ENCODE measurements at places on chromosomes 11 and 22.

DNA sequence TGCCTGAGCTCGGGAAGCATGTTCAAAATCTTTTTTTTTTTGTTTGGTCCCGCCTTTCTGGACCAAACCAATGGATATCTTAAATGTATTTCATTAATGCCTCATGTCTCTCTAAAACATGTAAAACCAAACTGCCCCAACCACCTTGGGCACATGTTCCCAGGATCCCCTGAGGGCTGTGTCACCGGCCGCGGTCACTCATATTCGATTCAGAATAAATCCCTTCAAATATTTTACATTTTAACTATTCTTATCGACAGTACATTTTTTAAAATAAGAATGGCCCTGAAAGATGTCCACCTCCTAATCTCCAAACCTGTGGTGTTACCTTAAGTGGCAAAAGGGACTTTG is 2.1 kb downstream of the RNH1 start:
- DNase-seq: no peak

GRCh38 chr11:78292109-78292803 is 103.5 kb downstream of the USP35 start:
- no peak for DNase-seq

DNA sequence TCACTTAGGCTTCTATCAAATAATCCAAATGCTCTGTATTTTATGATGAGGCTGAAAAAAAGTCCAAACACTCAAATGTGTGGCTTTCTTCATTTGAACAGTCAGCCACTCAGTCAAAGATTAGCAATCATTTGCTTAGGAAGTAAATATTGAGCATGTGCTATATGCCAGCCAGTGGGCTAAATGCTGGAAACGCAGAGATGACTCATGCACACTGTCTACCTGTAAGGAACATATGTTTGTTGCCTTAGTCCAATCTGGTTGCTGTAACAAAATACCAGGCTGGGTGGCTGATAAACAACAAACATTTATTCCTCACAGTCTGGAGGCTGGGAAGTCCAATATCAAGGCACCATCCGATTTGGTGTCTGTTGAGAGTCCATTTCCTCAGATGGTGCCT is 617.3 kb downstream of the NTM start:
- no peak for DNase-seq

DNA sequence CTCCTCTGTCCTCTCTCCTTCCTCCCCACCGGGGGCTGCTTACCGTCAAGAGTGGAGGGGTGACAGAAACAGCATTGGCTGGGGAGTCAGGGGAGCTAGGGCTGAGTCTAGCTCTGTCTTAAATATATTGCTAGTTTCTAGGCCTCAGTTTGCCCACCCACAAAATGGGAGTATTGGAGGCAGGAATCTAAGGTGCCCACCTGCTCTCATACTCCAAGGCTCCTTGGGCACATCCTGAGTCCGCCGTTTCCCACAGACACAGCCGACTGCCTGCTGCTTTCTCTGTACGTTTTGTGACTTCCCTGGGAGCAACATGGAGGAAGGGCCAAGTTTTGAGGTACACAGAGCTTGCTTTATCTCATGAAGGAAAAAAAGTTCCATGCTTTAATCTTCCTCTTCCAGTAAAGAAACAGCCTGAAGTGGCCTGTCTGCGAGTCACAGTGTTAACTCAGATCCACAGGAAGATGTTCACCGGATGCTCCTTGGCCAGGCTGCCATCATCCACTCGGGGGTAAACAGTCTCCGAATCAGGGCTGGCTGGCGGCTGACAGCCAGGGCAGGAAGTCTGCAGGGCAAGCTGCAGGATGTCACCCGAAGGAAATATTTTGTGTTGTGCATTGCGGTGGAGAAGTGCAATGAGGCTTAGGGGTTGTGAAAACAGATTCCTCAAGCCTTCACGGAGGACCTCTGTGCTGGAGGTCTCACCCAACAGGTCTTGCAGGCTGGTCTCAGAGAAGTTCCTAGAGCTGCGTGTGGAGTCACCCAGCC is 11.0 kb upstream of the CERK start:
- no peak for DNase-seq

DNA sequence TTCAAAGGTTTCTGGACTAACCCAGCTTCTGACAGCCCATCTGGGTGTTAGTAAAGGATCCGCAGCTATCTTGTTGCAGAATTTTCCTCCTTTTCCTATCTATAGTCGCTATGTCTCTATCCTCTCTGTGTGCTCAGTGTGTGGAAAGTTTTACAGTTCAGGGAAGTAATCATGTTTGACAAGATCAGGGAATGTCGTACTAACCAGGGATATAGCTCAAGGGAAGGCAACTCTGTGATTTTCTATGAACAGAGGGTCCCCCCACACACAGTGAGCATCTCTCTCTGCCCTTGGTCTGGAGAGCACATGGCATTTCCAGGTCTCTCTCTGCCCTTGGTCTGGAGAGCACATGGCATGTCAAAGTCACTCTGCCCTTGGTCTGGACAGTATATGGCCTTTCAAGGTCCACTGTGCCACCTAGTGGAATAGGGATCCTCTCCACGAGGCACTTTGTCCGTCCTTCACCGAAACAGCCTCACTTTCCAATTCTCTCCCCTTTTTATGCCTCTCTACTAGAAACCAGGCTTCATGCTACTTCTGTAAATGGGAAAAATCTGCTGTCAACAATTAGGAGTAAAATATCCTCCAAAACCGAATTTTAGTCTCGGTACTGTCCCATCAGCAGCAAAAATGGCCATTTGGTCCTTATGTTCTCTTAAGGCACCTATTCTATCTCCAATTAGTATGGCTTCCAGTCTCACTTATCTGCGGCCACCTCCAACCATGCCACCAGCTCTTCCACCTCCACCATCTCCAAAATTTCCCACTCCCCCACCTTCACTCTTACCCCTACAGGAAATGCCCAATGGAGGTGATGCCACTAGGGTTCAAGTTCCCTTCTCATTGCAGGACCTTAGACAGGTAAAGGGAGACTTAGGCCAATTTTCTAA is 88.7 kb downstream of the IGLL5 start:
- no peak for DNase-seq

- DNase-seq: no peak
Observed at GRCh38 chr22:37390075-37390474, 37.2 kb downstream of the ELFN2 start.

GRCh38 chr11:128843198-128843785 is 23.8 kb downstream of the KCNJ1 start:
- no peak for DNase-seq

DNA sequence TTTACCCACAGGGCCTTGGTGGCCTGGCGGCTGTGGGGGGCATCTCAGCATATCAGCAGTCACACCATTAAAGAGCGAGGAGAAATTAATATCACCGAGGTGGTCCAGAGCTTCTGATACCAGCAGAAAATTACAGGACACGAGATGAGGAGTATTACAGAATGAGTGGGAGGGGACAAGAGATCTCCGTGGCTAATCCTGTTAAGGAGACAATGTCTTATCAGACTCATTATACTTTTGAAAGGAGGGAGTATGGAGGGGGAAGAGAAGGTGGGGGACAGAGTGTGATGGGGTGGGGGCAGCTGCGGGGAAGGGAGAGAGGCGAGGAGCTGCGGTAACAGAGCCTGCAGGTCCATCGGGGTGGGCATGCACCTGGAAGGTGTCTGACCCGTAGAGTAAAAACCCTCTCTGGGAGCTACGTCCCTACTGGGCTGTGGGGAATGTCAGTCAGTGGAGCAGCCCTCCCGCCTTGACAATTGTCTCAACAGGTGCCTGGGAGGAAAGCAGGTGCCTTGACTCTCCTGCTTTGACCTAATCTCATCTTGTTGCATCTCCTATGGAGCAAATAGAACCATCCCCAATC is 224.2 kb downstream of the CEP164 start:
- no peak for DNase-seq

- DNase-seq: no peak
Observed at GRCh38 chr11:14067686-14068085, 105.2 kb downstream of the SPON1 start.

DNA sequence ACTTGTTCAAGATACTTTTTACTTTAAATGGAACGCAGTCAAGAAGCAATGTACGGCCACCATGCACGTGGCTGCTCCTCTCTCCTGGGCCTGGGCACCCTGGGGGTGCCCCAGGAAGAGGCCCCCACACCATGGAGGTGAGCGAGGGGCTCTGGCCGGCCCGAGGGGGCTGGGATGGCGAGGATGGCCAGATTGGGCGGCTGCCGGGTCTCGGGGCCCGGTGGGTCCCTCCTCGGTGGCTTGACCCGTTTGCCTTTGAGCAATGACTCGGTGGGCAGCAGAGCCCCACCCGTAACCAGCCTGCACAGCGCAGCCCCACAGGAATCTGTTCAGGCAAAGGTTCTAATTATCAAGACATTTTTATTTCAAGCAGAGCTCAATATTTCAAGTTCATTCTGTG is 167.4 kb downstream of the BRD1 start:
- DNase-seq: no peak

DNA sequence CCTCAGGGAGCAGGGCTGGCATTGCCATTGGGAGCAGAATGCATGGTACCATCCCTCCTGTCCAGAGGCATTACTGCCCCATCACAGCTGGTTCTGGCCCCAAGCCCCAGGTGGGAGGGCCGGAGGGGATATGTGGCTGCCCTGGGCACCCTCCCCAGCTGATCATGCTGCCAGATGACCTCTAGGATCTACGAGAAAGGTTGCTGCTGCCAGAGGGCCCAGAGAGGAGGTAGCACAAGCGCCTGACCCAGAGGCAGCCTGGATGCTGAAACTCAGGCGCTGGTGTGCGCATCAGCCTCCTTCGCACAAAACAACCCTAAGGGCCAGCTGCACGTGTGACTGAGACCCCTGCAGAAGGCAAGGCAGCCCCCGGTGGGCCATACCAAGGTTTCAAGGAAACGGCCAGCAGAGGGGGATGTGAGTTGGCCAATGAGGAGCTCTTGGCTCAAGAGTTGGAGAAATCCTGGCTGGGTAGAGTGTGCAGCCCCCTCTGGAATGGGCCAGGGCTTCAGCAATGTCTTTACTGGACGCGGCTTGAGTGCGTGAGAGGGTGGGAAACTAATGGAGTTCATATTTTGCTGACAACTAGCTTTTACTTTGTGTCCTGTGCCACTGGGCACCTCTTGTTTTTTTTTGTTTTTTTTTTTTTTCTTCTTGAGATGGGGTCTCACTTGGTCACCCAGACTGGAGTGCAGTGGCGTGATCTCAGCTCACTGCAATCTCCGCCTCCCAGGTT is 88.3 kb upstream of the PARVA start:
- DNase-seq: no peak

- no peak for DNase-seq
Observed at GRCh38 chr22:46352691-46353386, 17.3 kb downstream of the TRMU start.

DNA sequence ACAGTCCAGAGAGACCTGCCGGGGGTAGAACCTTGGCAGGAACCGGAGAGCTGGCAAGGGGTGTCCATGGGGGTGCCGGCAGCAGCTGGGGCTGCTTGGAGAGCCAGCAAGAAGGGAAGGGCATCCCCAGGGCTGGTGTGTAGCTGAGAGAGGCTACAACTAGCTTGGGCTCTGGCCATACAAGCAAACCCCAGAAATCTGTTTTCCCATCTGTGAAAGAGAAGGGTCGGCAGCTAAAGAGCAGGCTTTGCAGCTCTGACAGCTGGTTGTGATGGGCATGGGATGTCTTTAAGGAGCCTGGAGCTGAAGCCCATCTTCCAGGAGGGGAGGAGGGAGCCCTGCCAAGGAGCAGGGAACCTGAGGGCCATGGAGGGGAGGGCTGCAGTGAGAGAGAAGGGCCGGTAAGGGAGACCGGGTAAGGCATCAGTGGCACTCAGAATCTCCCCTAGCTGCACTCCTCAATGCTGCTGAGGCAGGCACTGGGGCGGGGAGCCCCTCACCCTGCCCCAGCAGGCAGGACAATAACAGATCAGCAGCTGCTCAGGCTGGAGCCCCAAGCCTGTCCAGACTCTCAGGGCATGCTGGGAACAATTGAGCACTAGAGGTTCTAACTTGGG is 3.9 kb downstream of the CHST1 start:
- DNase-seq: no peak

DNA sequence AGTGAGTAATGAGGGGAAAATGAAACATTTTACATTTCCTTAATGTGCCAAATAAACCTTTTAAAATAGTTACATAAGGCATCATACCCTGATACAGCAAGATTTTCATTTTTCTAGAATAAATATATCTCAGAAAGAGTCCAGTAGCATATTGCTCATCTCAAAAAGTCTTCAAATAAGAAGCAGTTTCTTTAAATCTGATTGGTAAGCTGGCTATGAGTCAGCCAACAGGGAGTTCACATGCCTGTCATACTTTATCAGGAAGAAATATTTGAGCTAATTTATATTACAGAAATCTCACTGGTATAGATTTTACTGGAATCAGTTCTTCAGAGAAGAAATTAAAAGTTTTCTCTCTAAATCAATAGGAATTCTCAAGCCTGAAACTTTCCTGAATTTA is 258.1 kb downstream of the C11orf87 start:
- DNase-seq: no peak

DNA sequence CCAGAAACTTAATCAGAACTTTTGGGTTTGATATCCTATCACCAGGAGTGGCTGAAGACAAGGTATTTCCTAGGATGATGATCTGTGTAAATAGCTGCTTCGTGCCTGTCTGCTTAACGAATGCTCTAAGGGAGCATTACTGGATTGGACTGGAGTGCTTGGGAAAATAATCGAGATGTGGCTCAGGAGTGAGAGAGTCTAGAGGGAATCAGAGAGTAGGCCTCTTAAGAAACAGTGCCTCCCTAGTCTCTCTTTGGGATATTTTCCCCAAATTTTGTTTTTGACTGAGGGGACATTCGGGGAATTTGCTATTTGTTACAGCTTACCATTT is 2.5 kb downstream of the MAML2 start:
- DNase-seq: no peak

DNA sequence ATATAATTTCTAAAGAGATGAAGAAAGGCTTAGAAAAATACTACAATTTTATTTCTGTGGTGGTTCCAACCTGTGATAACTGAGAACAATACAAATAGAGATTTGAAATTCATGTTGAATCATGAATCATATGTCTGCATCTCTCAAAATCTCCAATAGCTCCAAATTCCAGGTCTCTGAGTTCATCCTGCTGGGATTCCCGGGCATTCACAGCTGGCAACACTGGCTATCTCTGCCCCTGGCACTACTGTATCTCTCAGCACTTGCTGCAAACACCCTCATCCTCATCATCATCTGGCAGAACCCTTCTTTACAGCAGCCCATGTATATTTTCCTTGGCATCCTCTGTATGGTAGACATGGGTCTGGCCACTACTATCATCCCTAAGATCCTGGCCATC is at the start of gene OR56B1:
Gene OR56B1 (plus strand): TSS at position 53 of the 400 bp plus-strand sequence. CDS start 69 bp downstream, at position 122.
- no peak for DNase-seq

DNA sequence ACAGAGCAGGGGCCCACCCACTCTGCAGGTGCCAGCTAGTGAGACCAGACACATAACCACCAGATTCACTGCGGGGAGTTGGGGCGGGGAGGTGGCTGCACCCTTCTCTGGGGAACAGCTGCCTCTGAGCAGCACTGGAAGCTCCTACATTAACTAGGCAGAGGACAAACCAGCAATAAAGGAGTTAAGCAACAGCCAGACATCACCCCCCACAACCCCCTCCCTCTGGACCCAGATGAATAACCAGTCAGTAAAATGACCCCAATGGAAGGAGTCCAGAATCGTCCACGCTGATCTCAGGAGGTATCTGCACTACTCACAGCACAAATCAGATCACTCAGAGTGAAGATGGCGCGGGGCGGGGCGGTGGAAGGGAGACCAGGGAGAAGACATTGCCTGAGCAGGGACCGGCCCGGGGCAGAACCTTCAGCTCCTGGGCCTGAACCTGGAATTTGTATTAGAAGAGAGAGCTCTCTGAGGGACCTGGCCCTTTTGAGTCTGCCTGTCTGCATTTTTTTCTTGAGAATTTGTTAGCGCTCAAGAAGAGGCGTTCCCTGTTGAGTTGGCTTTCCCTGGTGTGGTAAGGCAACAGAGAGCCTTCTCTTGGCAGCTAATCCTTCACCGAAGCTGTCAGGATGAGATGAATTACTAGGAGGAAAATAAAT is 125.5 kb upstream of the NCAM1 start:
- no peak for DNase-seq

GRCh38 chr11:72577271-72577721 is 96.9 kb downstream of the PDE2A start:
- no peak for DNase-seq

Measured in stimulated activated CD8-positive, alpha-beta memory T cell treated with anti-CD3 and anti-CD28 coated beads, Interleukin-4, amount 100 ng/mL, for 4 hours (primary cell).